ENCODE measurements at places on chromosomes 2 and 18. TPM values are rescaled to one million over a fixed set of nuclear protein-coding genes. Genes with fewer than 3 reads are reported as not detected.
A peak's percentile ranks its signal among the peaks of the same experiment; 100 is the strongest.

GRCh38 chr2:164671664-164672396 lies 50.5 kb upstream of the GRB14 start:
- no peak for DNase-seq

GRCh38 chr2:46695283-46695682 lies 215.9 kb downstream of the TMEM247 start:
- DNase-seq = no peak

GRCh38 chr2:67476809-67477790 lies 80.0 kb downstream of the ETAA1 start:
- DNase-seq = peak; percentile 60

GRCh38 chr2:109663721-109664120 lies 49.6 kb downstream of the SOWAHC start:
- no peak for DNase-seq

DNA sequence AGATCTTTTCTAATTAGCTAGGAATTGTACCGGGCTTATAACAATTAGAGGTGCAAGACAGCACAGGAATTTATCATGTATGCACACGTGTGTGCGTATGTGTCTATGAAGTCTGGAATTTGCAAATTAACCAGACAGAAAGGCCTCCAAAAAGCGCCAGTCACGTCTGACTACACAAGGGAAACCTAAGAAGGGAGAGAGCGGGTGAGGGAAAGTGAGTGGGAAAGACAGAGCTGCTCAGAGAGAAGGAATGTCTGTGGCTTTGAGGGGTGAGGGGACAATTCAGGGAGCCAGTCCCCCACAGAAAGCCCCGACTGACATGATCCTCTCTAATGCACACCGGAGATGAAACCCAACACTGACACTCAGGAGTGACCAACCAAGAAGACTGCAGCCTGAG lies 197.7 kb upstream of the SH3BP4 start:
- no peak for DNase-seq

DNA sequence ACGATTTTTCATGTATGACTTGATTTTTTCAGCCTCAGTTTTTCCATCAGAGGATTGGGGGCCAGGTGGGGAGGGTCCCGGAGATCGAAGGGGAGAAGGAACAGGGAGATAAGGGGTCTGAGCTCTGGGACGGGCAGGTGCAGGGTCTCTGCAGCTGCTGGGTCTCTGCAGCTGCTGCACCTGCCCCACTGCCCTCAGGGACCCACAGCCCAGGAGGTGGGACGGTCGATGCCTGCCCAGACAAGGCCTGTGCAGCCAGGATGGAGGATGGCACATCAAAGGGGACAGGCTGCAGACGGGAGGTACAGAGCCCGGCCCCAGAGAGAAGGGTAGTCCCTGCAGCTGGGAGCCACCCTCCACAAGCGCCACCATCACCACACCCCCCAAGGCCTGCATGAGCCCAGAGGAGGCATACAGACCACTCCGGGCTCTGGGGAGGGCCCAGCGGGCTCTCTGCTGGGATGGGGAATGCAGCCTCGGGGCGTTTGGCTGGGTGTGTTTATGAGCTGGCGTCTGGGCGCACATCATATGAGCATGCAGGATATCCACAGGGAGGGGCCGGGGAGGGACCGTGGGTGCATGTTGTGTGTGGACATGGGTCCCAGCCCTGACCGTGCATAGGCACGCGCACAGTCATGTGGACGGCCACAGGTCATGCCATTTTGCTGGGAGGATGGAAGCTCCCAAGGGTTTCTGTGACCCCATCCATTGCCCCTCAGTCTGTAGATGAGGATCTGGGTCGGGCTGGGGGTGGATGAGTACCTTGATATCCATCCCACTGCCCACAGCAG lies 34.9 kb upstream of the GPC1 start:
- DNase-seq = no peak

DNA sequence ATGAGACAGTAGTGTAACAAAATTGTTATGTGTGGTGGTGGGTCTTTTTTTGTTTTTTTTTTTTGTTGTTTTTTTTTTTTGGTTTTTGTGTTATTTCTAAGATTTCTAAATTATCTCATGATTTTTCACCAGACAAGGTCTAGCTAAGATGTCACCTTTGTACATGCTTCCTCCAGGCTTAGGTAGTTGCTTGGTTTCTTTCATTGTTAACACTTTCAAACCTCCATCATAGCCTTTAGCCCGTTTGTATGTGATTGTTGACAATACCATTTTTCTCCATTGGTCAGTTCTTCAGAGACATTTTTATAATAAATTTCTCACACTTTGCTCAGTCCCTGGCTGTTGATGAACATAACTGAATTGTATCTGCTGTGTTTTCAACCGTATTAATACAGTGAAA lies 2.2 kb downstream of the RELCH start:
- no peak for DNase-seq

GRCh38 chr2:24024996-24025663 lies 15.2 kb downstream of the MFSD2B start:
- DNase-seq = no peak

DNA sequence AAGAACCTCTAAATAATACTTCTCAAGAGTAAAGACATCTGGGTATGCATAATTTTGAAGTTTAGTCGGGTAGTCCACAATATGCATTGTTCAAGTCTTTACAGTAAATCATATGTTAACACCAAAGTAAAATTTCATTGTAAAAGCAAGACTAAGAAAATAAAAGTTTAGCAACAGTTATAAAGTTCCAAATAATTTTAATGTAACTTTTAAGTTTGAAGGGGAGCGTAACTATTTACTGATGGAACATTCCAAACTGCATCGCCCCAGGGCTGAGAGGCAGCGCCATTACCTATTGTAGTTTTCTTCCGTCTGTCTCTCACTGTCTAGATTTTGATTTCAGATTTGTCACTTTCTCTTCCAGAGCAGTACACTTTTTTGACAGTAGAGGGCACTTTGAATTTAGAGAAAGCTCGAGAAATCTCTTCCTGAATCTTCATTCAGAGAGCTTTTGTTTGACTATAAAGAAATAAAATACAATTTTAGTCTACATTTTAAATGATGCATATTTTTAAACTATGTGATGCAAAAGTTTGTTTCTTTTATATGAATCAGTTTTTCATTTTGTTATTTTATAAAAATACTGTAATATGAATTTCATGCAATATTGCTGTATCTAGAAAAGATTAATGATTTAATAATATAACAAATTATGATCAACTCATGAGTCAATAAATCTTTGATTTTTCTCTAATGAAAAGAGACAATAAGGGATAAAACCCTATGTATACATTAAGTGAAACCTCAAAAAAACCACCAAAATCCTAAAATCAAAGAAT lies 389.8 kb downstream of the FIGN start:
- peak; percentile 81 for DNase-seq

The FTCDNL1 gene
- 3.3 TPM for total RNA-seq

The GNAL gene
- 21.2 TPM for total RNA-seq

The VIT gene
- total RNA-seq = not detected

The SMAD4 gene
- total RNA-seq = 123 TPM
